ENCODE measurements at places on chromosomes 4 and X.
A peak's percentile ranks its signal among the peaks of the same experiment; 100 is the strongest.

DNA sequence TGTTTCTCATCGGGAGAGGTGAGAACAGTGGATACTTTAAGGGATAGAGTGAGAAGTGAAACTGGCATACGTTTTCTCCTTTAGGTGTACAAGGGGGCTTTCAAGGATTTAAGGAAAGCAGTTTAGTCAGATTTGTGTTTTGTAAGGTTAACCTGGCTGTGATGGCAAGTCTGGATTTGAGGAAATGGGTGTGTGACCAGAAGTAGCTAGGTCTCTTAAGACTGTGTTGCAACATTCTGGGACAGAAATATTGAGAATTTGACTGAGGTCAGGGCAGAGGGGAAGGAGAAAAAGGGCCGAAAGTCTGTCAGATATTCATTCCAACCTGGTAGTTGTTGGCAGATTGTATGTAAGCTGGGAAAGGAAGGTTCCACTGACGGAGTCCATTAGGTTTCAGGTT, 10.4 kb upstream of the GABRE start:
- no peak for DNase-seq

DNA sequence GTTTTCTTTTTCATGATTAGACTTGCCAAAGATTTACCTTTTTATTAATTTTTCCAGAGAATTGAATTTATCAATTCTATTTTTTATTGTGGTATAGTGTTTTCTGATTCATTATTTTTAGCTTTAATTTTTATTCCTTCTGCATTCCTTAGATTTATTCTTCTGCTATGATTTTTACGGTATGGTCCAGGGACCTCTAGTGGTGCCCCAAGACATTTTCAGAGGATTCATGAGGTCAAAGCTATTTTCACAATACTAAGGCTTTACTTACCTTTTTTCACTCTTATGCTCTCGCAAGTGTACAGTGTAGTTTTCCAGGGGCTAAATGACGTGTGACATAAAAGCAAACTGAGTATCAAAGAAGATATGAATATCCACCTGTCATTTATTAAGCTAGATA, 8.0 kb downstream of the RADX start:
- DNase-seq, result no peak

DNA sequence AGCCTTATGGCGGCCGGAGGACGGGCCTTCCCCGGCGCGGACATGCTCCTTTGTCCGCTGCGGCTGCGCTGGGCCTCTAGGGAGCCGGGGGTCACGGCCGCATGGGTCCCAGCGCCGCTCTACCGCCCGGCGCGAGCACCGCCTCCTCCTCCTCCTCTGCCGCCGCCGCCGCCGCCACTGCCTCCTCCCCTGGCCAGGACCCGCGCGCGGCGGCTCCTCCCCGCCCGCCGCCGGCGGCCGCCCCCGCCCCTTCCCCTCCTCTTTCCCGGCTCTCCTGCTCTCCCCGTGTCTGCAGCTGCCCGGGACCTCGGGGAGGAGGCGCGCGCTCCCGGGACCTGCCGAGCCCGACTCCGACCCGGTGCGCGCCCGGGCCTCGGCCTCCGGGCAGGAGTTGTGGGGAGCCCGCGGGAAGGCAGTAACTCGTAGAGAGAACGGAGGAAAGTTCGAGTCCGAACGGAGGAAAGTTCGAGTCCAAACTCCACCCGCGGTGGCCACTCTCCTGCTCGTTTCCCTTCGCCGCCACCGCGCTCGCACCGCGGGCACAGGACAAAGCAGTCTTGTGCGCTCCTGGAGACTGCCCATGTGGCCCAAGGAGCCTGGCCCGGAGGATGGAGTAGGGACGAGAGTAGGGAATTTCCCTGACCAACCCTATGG, at the start of gene ADGRA3:
Gene ADGRA3 (minus strand): TSS at position 179 of the 654 bp plus-strand sequence. CDS start 282 bp downstream, outside the sequence.
- no peak for DNase-seq

DNA sequence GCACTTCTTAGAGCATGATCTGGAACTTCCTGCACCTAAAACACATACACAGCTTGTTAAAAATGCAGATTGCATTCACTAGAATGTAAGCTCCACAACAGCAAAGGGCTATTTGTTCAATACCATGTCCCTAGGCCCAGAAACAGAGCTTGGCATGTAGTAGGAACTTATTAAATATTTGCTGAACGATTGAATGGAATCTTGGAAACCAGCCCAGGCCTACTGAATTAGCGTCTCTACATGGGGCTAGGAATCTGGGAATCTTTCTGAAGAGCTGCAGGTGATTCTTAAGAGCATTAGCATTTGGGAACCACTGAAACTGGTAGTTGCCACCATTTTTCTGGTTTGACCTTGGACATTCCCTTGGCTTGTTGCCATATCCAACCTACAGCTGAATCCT, 234.1 kb downstream of the STIM2 start:
- DNase-seq, result no peak

DNA sequence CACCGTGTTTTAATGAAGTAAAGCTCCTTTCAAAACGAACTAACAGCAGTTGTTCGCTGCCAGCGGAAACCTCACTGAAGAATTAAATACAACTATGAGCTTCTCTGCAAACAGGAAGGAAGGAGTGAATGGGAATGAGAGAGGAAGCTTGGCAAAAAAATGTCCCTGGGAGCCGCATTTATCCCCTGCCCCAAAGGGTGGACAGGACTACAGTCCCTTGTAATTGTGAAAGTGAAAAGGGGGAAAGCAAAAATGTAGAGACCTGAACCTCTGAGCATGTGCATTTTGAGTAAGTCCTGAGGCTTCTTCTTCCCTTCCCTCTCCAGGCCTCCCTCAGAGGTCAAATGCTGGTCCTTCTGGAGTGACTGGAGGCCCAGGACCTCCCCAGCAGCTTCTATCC, 53.8 kb upstream of the BMP2K start:
- no peak for DNase-seq

GRCh38 chr4:10973686-10974085, 289.1 kb upstream of the CLNK start:
- DNase-seq, result no peak

DNA sequence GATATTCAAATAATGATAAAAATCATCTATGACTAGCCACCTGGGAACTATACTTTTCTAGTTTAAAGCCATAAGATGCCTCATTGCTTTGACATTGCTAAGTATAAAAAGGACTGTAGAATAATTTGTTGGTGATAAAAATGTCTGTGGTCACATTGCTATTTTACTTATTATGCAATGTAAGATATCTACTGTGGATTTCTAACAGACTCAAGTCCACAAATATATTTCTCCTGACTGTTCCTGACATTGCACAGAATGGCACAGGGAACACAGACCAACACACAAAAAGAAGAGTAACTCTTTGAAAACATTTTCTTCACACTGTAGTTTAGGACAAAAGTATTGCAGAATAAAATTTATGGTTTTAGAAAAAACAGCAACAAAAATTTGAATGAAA, 2.2 kb upstream of the TMPRSS11E start:
- no peak for DNase-seq

DNA sequence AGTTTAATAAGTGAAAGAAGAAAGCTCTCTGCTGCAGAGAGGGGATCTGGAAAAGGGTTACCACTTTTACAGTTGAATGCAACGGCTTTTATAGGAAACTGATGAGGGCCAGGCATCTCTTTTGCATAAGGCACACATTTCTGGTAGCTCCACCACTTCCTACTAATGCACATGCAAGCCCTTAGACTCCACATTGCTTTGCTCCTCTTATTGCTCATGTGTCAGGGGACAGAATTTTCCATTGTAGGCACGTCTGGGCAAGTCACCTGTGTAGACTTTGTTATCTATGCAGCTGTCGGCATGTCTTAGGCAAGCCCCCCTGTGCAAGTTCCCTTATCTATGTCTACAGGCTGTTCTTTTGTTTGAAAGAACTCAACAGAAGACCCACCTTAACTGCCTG, 294.6 kb upstream of the STS start:
- no peak for DNase-seq

GRCh38 chrX:45320191-45320590, 119.5 kb upstream of the DIPK2B start:
- DNase-seq, result no peak

GRCh38 chr4:147707892-147708672, 23.8 kb upstream of the ARHGAP10 start:
- peak; percentile 34 for DNase-seq

DNA sequence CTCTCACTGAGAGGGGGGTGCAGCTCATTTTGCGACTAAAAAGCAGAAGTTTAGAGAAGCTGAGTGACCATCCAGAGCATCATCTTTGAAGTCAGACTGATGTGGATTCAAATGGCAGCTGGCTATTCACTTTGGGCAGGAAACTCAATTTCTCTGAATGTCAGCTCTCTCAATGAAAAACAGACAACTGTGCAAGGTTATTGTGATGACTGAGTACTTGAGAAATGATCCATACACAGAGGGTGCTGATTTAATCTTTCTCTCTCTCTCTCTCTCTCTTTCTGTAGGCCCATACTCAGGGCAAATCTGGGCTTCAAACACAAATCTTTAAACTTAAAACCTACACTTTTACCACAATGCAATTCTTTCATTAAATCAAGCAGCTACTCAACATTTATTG, 185.8 kb upstream of the SLIT2 start:
- no peak for DNase-seq

- DNase-seq, result no peak
These were observed 4.8 kb downstream of the PROM1 start for GRCh38 chr4:16079046-16079445.

DNA sequence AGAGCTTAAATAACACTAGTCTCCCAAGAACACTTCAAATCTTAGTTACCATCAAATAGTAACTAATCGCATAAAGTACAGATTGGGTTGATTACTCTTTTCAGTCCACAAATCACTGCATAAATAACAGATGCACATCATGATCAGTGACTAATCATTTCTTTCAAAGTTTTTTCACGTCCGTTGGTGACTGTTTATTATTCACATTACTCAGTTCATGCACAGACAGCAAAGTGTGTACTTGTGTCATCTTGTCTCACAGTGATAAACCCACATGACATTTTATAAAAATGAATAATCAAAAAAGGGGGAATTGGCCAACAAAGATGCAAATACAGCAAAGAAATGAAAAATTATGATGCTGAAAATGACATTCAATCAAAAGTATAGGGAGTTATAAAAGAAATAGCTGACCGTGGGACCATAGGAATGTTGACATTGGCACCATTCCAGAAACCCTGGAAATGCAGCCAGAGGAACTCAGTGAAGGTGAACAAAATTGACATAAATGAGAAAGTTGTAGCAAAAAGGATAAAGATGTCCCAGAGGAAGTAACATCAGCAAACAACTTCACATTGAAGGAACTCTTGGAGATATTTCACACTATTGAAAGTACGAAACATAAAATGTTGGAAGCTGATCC, 161.5 kb downstream of the SOX3 start:
- no peak for DNase-seq

DNA sequence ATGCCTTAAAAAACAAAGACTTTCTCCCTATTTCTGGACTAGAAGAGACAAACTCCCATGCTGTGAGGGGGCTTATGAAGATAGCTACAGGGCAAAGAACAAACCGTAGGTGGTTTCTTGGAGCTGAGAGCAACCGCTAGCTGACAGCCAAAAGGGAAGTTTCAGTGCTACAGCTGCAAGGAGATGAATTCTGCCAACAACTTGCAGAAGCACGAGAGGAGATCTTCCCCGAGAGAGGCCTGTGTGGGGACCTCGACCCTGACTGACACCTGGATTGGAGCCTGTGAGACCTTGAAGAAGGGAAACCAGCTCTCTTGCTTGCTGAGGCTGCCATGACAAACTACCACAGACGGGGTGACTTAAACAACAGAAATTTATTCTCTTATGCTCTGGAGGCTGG, 183.8 kb upstream of the VCX3A start:
- DNase-seq, result no peak
